ENCODE measurements at places on chromosomes 5 and 9.
A peak's percentile ranks its signal among the peaks of the same experiment; 100 is the strongest.

GRCh38 chr9:110088099-110088498 is 119.9 kb downstream of the C9orf152 start:
- DNase-seq, result no peak

DNA sequence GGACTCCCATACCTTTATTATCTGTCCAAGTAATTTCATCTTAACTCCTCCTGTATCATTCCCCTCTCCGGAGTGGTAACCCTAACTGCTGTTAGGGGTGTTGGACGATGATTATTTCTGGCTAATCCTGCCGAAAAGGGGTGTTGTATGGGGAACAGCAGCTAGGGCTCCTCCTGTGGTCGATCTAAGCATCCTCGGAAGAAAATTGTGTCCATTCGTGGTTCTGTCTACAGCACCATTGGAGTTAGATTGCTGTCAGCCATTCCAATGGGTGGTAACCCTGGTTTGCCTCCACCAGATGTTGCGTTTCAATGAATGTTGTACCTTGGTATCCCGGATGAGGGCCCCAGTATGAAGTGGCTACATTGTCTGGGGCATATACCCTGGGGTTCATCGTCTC is 35.6 kb upstream of the LMNB1 start:
- no peak for DNase-seq

- no peak for DNase-seq
Observed at GRCh38 chr5:72688916-72689315, 127.5 kb upstream of the TNPO1 start.

- DNase-seq, result no peak
Observed at GRCh38 chr9:129198319-129199043, 20.4 kb upstream of the IER5L start.

GRCh38 chr9:99057665-99058625 is 47.0 kb upstream of the TGFBR1 start:
- peak; percentile 88 for DNase-seq

- DNase-seq, result no peak
Observed at GRCh38 chr9:22731786-22732185, 285.2 kb downstream of the DMRTA1 start.

- no peak for DNase-seq
Observed at GRCh38 chr9:132488626-132489025, 78.6 kb downstream of the CFAP77 start.

- no peak for DNase-seq
Observed at GRCh38 chr9:86953181-86953580, 5.9 kb upstream of the GAS1 start.

DNA sequence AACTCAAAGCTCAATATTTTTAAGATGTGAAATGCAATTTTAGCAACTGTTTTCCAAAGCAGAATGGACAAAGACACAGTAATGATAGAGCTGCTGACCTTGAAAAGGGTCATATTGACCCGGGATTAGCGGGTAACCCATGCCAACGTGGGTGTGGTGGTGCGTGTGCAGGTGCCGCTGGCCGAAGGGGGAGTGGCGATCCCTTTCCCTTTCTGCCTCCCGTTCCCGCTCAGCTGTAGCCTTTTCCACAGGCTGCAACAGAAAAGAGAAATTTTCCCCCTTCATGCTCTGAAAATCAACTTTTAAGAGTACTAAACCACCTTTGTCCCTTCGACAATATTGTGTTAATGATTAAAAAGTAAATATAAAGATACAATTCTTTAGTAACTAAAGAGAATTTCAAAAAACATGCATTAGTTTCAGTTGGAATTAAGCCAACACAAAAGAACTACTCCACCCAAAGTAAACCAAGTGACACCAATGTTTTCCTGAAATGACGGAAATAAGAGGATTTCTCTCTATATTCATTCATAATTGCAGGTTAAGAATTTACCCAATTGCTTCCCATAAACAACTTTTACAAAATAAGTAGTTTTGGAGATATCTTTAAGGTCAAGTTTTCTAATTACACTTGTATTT is 105.2 kb downstream of the ZNF608 start:
- no peak for DNase-seq

All from SJCRH30 (cell line).